ENCODE measurements at places on chromosomes 7 and 10.

DNA sequence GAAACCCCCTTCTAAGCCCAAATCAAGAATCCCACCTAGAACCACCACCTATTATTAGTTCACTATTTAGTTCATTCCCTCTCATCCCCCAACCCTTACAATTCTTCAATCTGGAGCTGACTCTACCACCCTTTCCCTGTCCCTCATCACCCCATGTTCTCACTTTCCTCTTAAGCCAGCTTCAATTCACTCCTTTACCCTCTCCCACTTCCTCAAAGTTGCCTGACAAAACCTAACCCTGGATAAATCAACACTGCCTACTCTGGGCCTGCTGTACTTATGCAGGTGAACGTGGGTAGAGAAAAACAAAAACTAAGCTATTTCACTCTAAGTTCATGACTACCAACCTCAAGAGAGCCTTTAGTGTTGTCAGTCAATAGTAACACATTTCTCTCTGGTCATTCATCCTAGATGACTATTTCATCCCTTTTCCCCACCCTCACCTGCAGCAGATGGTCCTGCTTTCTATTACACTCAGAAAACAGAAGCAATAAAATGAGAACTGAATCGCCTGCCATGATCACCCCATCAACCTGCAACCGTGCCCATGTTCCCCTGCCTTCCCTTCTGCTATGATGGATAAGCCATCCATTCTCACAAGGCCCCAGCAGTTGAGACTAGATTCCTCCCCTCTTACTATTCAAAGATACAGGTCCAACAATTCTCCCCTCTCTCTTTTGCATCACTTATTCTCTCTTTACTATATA, 52.6 kb downstream of the ARHGAP21 start:
- DNase-seq = no peak

DNA sequence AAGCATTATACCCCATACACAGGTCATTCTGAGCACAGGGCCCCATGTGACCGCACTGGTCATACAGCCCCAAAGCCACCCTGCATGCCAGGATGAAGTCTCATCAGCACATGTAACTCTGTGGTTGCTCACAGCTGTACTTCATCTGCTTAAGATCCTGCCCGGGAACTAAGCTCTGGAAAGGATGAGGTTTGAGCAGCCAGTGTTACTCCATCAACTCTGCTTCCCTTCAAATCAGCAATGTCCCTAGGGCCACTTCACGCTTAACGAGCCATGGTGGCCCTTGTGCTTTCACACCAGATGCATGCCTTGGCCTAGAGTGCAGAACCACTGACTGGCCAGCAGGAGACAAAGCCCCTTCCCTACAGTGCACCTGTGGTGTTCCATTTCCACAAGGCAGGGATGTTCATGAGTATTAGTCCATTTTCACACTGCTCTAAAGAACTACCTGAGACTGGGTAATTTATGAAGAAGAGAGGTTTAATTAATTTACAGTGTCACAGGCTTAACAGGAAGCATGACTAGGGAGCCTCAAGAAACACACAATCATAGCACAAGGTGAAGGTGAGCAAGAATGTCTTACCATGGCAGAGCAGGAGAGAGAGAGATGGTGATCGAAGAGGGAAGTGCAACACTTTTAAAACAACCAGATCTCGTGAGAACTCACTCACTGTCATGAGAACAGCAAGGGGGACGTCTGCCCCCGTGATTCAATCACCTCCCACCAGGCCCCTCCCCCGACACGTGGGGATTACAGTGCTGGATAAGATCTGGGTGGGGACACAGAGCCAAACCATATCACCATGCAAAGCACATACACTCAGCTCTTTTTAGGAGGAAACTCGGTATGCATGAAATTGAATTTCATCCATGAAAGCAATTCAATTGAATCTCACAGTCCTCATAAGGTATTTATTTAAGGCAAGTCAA, 149.0 kb upstream of the CDCA7L start:
- no peak for DNase-seq

- no peak for DNase-seq
Measured at GRCh38 chr7:47817917-47818316, 130.3 kb downstream of the PKD1L1 start.

DNA sequence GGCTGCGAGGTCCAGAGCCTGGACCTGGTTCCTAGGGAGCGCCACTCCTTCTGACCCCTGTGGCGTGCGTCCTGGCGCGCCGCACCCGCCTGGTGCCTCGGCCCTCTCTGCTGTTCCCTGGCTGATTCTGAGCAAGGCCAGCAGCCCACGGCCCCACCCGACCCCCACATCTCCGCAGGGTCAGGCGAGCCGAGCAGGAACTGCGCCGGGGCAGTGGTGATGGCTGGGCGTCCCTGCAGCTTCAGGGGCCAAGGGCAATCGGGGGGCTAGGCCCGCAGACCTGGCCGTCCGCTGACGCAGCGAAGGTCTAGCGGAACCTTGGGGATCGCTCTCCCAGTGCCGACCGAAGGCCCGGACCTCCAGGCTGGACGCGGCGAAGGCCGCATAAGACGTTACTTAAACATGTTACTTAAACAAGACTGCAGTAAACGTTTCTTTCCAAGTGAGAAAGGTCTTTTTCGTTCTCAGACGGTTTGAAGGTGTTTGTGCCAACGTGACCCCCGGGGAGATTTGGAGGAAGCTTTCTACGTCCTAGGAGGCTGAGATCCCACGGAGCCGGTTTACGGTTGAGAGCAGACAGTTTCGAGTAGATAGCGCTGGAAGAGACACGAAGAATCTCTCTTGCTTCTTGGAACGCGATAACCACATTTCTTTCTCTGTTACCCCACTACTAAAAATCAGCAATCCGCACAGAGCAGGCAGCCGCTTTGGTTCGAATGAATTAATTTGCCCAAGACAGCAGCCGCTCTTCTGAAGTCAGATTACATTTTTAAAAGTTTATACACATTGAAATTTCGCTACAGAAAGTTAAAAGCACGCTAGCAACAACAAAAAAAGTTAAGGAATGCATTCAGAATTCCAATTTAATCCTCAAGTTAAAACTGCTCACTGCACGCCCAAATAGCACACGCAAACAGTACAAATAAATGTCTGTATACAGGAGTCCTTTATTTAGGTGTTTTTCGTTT, 4.9 kb upstream of the NKX2-3 start:
- DNase-seq = no peak

All from dorsolateral prefrontal cortex (tissue), 122 donors.